Heart left ventricle (tissue), 16 donors: ENCODE measurements at places on chromosomes 5 and 9.

- no peak for DNase-seq
These were observed 48.5 kb upstream of the ZNF354A start for GRCh38 chr5:178778919-178779318.

DNA sequence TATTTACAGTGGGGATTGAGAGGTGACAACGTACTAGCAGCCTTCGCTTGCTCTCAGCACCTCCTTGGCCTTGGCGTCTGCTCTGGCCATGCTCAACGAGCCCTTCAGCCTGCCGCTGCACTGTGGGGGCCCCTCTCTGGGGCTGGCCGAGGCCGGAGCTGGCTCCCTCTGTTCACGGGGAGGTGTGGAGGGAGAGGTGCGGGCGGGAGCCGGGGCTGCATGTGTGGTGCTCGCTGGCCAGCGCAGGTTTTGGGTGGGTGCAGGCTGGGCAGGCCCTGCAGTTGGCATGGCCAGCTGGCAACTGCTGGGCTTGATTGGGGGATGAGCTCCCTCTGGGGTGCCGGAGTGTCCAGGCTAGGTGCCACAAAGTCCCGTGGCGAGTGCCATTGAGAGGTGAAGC is 5.8 kb upstream of the DMRTA1 start:
- no peak for DNase-seq

DNA sequence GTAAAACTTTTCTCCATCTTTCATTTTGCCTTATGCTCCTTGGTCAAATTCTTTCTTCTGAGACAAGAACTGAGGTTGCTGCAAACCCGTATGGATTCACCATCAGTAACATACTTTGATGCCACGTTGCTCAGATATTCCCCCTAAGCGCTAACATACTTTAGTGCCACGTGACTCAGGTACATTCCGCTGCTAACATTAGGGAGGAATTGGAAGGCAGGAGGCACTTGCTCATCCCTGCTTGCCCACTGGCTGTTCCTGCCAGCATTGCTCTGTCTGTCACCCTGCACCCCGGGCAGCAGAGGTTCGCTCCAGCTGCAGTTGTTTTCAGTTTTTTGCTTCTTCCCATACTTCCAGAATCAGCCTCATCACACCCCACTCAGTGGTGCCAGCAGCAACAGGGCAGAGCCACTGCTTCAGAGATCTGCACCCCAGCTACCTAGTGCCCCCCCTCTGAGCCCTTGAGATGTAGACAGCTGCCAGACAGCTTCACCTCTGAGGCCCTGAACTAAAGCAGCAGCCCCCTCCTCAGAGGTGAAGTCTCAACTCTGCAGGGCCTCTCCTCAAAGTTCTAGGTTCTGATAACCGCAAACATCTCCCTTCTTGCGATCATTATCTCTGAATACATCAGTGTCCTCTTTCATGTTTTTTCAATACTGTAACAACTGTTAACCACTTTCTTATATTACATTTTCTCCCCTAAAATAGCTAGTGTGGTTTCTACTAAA is 228.0 kb upstream of the KIF2A start:
- no peak for DNase-seq

- DNase-seq: no peak
These were observed 24.2 kb downstream of the PPARGC1B start for GRCh38 chr5:149754172-149754880.

DNA sequence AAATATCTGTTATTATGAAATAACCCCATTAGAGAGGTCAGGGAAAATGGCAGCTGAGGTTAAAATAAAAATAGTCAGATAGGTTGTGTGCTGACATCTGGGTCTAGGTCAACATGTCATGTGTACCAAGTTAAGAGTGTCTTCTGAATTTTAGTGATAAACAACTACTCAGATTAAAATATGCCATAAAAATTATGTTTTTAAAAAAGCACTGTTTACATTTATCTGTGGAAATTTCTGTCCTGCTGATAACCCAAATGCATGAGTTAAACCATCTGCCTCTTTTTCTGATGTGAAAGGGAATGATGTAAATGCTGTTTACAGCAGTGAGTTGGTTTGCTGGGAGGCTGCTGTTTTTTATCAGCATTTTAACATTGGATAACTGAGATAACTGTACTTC is 361.2 kb upstream of the TARS1 start:
- DNase-seq: no peak

- DNase-seq: no peak
These were observed 67.7 kb downstream of the C5orf15 start for GRCh38 chr5:133900534-133901270.
